Upper lobe of left lung (tissue), 6 donors: ENCODE measurements at places on chromosomes 6 and 20. TPM values are rescaled to one million over a fixed set of nuclear protein-coding genes. Genes with fewer than 3 reads are reported as not detected.

DNA sequence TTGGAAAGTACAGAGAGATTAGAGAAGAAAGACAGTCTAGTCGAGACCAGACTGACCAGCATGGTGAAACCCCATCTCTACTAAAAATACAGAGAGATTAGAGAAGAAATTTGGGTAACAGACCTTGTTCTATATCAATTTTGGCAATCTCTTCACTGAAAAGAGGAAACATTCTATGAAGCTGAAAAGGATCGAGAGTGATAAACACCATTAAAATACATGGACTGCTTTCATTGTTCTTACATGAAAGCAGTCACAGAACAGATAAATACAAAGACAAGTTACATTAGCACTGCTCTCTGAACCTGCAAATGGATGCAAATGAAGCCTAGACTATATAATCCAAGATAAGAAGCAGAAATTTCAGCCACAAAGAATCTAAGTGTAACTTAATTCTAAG lies 8.4 kb upstream of the OPRM1 start:
- H3K27ac ChIP-seq: no peak overlapping the region
- no peaks in the 10 kb centered on the region for H3K27me3 ChIP-seq
- no peak overlapping the region for H3K4me3 ChIP-seq
- no peaks in the 10 kb centered on the region for H3K36me3 ChIP-seq

- no peaks in the 10 kb centered on the region for H3K4me1 ChIP-seq
- no peak for DNase-seq
- no peaks in the 10 kb centered on the region for H3K27me3 ChIP-seq
- no peak overlapping the region for H3K4me3 ChIP-seq
- H3K27ac ChIP-seq: no peak overlapping the region
These were observed 73.7 kb downstream of the SHPRH start for GRCh38 chr6:145890422-145890821.

- no peak overlapping the region for H3K4me3 ChIP-seq
- no peak overlapping the region for H3K27ac ChIP-seq
- H3K4me1 ChIP-seq: no peaks in the 10 kb centered on the region
These were observed 252.7 kb downstream of the TSHZ2 start for GRCh38 chr20:53224851-53225250.

GRCh38 chr20:2690213-2690612 lies 2.4 kb upstream of the EBF4 start:
- H3K27ac ChIP-seq: no peak overlapping the region
- peaks cover 7% of the 10 kb centered on the region for H3K27me3 ChIP-seq
- H3K4me1 ChIP-seq: peaks cover 28% of the 10 kb centered on the region
- no peak overlapping the region for H3K4me3 ChIP-seq
- no peaks in the 10 kb centered on the region for H3K36me3 ChIP-seq
- no peak for DNase-seq

- H3K36me3 ChIP-seq: no peaks in the 10 kb centered on the region
- H3K27me3 ChIP-seq: no peaks in the 10 kb centered on the region
- DNase-seq: no peak
- no peak overlapping the region for H3K4me3 ChIP-seq
These were observed 66.5 kb upstream of the SLC35F1 start for GRCh38 chr6:117840541-117840983.

DNA sequence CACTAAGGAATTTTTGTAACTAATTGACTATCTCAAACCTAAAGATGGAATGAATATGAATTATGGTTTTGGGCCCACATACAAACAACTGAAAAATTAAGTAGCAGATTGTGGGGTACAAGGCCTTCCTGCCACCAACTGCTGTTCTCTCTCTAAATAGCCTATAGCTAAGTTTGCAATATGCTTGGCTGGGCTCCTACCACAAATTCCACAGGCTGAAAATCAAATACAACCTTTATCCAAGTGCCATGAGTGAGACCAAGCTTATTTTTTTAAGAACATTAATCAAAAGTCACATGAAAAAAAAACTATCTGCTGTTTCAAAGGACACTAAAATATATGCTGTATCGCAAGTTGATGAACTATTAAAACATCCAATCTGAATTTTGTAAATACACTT lies 52.1 kb downstream of the TENT5A start:
- H3K4me3 ChIP-seq: no peak overlapping the region
- no peak overlapping the region for H3K27ac ChIP-seq
- no peaks in the 10 kb centered on the region for H3K27me3 ChIP-seq
- H3K4me1 ChIP-seq: no peaks in the 10 kb centered on the region

- H3K27me3 ChIP-seq: no peaks in the 10 kb centered on the region
- H3K4me3 ChIP-seq: no peak overlapping the region
- DNase-seq: no peak
- no peaks in the 10 kb centered on the region for H3K4me1 ChIP-seq
- no peaks in the 10 kb centered on the region for H3K36me3 ChIP-seq
These were observed 741.9 kb upstream of the MARCKS start for GRCh38 chr6:113115196-113115595.

DNA sequence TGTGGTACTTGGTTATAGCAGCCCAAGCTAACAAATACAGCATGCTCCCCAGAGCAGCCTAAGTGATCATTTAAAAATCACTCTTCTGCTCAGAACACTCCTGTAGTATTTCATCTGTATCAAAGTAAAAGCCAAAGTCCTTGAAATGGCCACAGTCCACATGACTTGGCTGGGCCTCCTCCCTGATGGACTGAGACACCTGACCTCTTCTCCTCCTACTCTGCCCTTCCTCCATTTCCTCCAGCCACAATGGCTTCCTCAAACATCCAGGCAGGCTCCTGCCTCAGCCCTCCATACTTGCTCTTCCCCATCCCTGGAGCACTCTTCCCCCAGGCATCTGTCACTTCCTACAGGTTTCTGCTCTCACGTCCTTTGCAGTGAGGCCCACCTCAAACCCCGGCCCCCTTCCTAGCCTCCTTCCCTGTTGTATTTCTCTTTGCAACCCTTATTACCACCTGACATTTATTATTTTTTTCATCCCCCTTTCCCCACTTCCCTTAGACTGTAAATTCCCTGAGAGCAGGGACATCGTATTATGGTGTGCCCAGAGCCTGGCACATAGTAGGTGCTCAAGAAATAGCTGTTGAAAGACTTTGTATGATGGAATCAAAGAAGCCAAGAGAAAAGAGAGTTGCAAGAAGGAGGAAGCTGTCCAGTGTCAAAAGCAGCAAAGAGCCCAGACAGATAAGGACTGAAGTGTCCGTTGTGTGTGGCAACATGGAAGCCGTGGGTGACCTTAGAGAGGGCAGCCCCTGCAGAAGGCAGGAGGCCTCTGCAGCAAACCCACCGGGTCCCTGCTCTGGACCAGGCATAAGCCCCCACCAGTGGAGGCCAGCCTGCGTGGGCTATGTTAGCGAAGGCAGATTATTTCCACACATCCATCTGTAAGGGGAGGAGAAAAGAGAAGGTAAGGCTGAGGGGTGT lies 87.5 kb downstream of the TRERF1 start:
- no peaks in the 10 kb centered on the region for H3K36me3 ChIP-seq
- H3K27me3 ChIP-seq: no peaks in the 10 kb centered on the region
- peak overlapping the region; percentile 38 for H3K27ac ChIP-seq
- DNase-seq: peak; percentile 29

- no peak for DNase-seq
- H3K4me3 ChIP-seq: no peak overlapping the region
- no peak overlapping the region for H3K27ac ChIP-seq
- H3K27me3 ChIP-seq: no peaks in the 10 kb centered on the region
These were observed 10.9 kb downstream of the AMD1 start for GRCh38 chr6:110885526-110885925.

DNA sequence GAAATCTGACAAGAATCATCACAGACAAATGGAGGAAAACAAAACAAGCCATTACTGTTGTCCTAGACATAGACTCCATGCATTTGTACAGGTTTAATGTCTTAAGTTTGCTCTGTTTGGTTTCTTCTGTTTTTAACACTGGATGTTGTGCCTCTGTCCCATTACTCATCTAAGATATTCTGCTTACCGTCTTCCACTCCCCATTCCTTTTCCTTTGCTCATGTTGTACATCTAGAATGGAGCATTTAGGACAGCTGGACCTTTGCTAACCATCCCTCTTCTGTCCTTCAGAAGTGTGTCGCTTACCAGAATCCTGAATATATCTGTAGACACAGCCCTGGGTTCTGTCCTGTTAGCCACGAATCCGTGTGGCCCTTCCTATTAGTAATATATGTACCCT lies 35.2 kb downstream of the RAB22A start:
- peaks cover 10% of the 10 kb centered on the region for H3K4me1 ChIP-seq
- peaks cover 32% of the 10 kb centered on the region for H3K36me3 ChIP-seq
- no peak for DNase-seq
- H3K27ac ChIP-seq: no peak overlapping the region

GRCh38 chr6:157669747-157670216 lies 153.3 kb upstream of the SNX9 start:
- peaks cover 33% of the 10 kb centered on the region for H3K4me1 ChIP-seq
- H3K27ac ChIP-seq: peak overlapping the region; percentile 77
- DNase-seq: peak; percentile 75
- H3K36me3 ChIP-seq: peaks cover 3% of the 10 kb centered on the region
- H3K4me3 ChIP-seq: no peak overlapping the region

DNA sequence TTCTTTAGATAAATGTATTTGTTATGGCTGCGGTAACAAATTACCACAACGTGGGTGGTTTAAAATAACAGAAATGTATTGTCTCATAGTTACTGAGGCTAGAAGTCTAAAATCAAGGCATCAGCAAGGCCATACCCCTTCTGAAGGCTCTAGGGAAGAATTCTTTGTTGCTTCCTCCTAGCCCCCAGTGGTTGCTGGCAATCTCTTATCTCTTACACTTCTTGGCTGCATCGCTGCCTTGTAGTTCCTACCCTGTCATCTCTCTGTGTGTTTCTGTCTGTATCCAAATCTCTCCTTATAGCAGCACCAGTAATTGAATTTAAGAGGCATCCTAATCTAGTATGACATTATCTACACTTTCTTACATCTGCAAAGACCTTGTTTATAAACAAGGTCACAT lies 534.7 kb downstream of the PHF3 start:
- no peak overlapping the region for H3K4me3 ChIP-seq
- no peak for DNase-seq
- H3K27me3 ChIP-seq: no peaks in the 10 kb centered on the region
- H3K36me3 ChIP-seq: no peaks in the 10 kb centered on the region
- no peak overlapping the region for H3K27ac ChIP-seq

GRCh38 chr20:53253668-53254067 lies 281.5 kb downstream of the TSHZ2 start:
- no peak for DNase-seq
- H3K4me3 ChIP-seq: no peak overlapping the region
- no peaks in the 10 kb centered on the region for H3K27me3 ChIP-seq
- H3K36me3 ChIP-seq: no peaks in the 10 kb centered on the region
- H3K27ac ChIP-seq: no peak overlapping the region

DNA sequence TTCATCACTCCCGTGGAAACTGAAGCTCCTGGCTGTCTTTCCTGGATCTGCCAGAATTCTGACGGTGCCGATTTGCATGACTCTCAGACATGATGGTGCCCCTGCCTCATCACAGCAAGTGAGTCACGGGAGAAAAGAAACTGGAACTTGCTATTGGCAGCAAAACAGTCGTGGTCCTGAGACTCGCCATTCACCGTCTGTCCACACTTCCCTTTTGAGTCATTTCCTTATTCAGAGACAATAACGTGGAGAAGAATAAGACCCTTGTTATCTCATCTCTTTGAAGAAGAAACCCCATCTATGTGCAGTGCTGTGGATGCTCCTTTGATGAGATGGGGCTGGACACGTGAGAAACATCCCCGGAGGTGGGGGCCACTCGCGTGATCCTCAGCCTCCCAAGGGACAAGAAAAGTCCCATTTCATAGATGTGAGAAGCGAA lies 4.2 kb downstream of the GPR31 start:
- H3K36me3 ChIP-seq: no peaks in the 10 kb centered on the region
- H3K4me3 ChIP-seq: peak overlapping the region; percentile 11
- no peaks in the 10 kb centered on the region for H3K27me3 ChIP-seq

- no peak overlapping the region for H3K27ac ChIP-seq
- no peak for DNase-seq
- no peaks in the 10 kb centered on the region for H3K27me3 ChIP-seq
- H3K4me3 ChIP-seq: no peak overlapping the region
- H3K4me1 ChIP-seq: peaks cover 17% of the 10 kb centered on the region
These were observed 116.8 kb upstream of the DST start for GRCh38 chr6:56759521-56759920.

GRCh38 chr6:3208098-3208774 lies 19.2 kb downstream of the TUBB2B start:
- H3K4me3 ChIP-seq: no peak overlapping the region
- H3K4me1 ChIP-seq: no peaks in the 10 kb centered on the region
- H3K27ac ChIP-seq: no peak overlapping the region
- DNase-seq: no peak

DNA sequence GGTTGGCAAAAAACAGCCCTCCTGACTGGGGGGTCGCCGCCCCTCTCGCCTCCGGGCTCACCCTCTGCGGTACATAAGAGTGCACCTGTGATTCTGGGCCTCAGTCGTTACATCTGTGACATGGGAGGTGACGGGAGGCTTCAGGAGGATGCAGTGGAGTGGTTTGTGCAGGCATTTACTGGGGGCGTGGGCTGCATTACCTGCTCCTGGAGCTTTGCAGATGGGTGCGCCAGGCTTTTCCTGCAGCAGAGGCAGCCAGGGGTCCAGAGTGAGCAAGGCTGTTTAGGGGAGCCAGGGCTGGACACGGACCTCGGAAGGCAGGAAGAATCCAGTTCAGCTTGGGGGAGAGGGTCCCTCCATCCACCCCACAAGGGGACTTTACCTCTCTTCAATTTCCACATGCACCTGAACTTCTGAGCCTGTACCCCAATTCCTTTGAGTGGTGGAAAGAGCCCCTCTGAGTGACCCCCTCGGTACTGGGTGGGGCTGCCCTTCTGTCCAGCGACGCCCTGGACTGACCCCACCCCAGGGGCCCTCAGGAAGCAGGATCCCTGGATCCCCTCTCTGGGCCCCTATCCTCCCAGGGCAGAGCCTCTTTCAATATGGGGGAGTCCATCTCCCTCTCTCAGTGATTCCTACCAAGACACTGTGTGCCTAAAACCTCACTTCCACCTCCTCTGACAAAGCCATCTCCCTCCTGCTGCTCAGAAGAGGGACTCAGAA lies 134.0 kb downstream of the TAF4 start:
- no peak overlapping the region for H3K27ac ChIP-seq
- no peak for DNase-seq
- H3K36me3 ChIP-seq: no peaks in the 10 kb centered on the region
- H3K4me1 ChIP-seq: no peaks in the 10 kb centered on the region
- no peaks in the 10 kb centered on the region for H3K27me3 ChIP-seq

DNA sequence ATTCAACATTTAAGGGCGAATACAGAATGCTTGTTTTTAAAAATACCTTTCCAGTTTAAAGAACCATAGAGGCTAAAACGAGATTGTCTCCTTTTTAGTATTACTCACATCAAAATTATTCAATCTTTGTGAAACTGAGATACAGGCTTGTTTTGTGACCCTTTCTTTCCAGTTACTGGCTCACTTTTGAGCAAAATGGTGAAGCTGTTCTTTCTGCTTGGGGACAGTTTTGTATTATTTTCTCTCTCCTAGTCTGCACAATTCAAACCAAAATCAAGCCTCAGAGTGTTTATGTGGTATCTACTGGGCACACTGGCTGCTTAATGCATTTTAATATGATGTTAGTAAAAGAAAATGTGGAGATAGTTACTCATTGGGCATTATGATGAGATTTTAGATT lies 36.5 kb downstream of the HIVEP1 start:
- no peaks in the 10 kb centered on the region for H3K36me3 ChIP-seq
- no peak overlapping the region for H3K27ac ChIP-seq
- no peak for DNase-seq
- no peaks in the 10 kb centered on the region for H3K27me3 ChIP-seq

The LHFPL5 gene
- not detected for total RNA-seq

The DEF6 gene
- total RNA-seq: 10.0 TPM

The SLC13A3 gene
- 6.5 TPM for total RNA-seq

The HSPA12B gene
- total RNA-seq: 53.7 TPM

The ADGRG6 gene
- total RNA-seq: 22.5 TPM

The RIPPLY2 gene
- total RNA-seq: not detected

The SLC26A8 gene
- total RNA-seq: 0.91 TPM

The SOBP gene
- 4.4 TPM for total RNA-seq

The SCUBE3 gene
- 1.2 TPM for total RNA-seq

The C20orf144 gene
- not detected for total RNA-seq
